ENCODE measurements at places on chromosomes 1 and 21. TPM values are rescaled to one million over a fixed set of nuclear protein-coding genes. Genes with fewer than 3 reads are reported as not detected.

DNA sequence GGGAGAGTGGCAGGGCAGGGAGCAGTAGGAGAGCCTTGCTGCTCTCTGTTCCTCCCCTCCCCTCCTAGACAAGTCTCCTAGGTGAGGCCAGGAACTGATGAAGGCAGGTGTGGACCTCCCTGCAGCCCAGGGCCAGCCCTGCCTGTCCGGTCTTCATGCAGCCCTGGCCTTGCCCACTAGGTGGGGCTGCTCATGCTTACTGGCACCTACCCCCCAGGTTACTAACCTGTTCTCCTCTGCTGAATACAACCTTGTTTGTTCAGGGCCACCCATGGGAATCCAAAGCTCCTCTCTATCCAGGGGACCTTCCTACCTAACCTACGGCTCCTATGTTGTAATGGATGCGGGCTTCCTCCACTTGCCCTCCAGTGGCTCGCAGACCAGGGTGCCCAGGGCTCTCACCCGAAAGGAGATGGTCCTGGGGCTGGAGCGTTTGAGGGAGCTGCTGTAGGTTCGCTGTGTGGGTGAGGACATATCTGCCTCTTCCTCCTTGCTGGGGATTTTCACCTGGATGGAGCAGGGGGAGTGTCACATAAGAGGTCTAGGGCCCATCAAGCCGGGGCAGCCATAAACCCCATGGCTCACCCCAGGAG, 7.9 kb upstream of the TNNT2 start:
- H3K27ac ChIP-seq, result peak overlapping the region; percentile 97
- peaks cover 44% of the 10 kb centered on the region for H3K4me1 ChIP-seq
- H3K36me3 ChIP-seq, result peaks cover 4% of the 10 kb centered on the region
- H3K27me3 ChIP-seq, result no peaks in the 10 kb centered on the region

DNA sequence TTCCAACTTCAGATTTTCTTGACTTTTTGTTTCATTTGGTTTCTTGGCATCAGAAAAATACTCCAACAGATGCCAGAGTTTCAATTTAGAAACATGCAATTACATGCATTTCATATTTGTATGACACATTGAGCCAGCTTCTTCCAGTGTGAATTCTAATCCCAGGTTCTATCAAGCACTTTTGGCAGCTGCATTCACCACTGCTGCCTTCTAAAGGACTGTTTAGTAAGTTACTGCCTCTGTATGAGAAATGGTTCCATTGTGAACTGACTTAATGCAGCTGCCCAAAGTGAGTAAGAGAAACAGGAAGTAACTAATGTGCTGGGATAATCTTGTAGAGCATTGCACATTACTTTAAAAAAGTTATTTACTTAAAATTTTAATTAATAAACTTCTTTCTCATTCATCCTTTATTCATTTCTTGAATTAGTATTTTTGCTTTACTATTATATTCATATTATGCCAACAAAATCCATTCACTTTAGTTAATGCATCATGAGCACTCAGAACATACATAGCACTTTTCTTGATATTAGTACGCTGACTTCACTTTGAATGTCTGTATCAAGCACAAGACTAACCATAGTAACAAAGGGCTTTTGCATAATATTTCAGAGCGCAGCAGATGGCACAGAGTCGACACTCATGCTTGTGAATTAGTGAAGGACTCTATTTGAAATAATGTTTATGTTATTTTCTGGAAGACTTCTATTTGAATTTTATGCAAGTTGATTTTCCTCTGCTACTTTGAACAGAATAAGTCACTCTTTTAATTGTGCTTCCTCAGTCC, 9.8 kb downstream of the RGS18 start:
- peaks cover 2% of the 10 kb centered on the region for H3K36me3 ChIP-seq
- H3K4me3 ChIP-seq, result no peak overlapping the region
- H3K27me3 ChIP-seq, result no peaks in the 10 kb centered on the region
- peaks cover 2% of the 10 kb centered on the region for H3K4me1 ChIP-seq

GRCh38 chr1:240399381-240399780, 212.6 kb downstream of the GREM2 start:
- no peaks in the 10 kb centered on the region for H3K27me3 ChIP-seq
- H3K4me3 ChIP-seq, result no peak overlapping the region
- H3K27ac ChIP-seq, result no peak overlapping the region
- no peaks in the 10 kb centered on the region for H3K4me1 ChIP-seq

GRCh38 chr21:38206646-38207045, 50.1 kb upstream of the KCNJ15 start:
- H3K4me3 ChIP-seq, result no peak overlapping the region
- peaks cover 14% of the 10 kb centered on the region for H3K27me3 ChIP-seq
- no peaks in the 10 kb centered on the region for H3K4me1 ChIP-seq
- DNase-seq, result no peak
- no peak overlapping the region for H3K27ac ChIP-seq

DNA sequence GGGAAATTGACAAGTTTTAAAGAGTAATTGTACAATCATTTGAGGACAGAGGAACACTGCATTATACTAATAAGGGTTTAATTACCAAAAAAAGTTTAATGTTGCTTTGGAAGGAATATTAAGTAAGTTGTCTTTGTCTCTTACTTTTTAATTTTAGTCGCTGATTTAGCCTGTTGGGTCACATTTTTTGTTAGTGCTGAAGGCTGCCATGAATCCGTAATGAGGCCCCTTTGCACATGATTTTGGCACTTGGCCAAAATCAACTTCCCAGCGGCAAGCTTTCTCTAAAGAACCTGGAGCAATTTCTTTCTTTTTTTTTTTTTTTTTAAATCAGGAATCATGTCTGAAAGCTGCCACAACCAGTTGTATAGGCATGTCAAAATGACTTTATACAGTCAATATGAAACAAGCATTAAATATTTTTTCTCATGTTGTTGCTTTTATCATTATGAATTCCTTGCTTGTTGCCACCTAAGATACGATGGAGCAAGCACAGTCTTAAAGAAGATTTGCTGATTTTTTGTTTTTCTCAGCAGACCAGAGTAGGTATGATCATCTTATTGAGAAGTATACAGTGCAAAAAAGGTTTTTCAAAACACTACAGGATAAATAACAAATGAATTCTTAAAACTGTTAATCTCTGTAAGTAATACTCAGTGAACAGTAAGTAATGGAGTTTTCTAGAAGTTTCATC, 690.4 kb downstream of the USP25 start:
- peaks cover 50% of the 10 kb centered on the region for H3K4me1 ChIP-seq
- H3K27ac ChIP-seq, result peak overlapping the region; percentile 91
- no peaks in the 10 kb centered on the region for H3K36me3 ChIP-seq
- DNase-seq, result peak; percentile 46

DNA sequence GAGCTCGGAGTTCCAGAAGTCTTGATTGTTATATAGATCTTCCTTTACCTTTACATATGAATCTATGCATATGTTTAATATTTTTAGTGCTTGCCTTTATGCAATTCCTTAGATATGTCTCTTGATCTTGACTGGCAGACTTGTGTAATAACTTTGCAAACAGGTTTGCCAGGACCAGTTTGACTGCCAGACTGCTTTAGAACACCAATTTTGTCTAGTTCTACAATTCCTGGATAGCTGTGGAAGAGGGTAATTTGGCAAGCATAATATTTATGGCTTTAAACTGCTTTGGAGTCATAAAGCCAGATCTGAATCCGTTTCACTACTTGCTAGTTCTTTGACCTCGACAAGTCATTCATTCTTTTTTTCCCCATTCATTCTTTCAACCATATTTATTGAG, 250.0 kb downstream of the FAF1 start:
- no peak for DNase-seq
- H3K36me3 ChIP-seq, result no peaks in the 10 kb centered on the region
- no peaks in the 10 kb centered on the region for H3K27me3 ChIP-seq
- H3K27ac ChIP-seq, result no peak overlapping the region
- no peak overlapping the region for H3K4me3 ChIP-seq

DNA sequence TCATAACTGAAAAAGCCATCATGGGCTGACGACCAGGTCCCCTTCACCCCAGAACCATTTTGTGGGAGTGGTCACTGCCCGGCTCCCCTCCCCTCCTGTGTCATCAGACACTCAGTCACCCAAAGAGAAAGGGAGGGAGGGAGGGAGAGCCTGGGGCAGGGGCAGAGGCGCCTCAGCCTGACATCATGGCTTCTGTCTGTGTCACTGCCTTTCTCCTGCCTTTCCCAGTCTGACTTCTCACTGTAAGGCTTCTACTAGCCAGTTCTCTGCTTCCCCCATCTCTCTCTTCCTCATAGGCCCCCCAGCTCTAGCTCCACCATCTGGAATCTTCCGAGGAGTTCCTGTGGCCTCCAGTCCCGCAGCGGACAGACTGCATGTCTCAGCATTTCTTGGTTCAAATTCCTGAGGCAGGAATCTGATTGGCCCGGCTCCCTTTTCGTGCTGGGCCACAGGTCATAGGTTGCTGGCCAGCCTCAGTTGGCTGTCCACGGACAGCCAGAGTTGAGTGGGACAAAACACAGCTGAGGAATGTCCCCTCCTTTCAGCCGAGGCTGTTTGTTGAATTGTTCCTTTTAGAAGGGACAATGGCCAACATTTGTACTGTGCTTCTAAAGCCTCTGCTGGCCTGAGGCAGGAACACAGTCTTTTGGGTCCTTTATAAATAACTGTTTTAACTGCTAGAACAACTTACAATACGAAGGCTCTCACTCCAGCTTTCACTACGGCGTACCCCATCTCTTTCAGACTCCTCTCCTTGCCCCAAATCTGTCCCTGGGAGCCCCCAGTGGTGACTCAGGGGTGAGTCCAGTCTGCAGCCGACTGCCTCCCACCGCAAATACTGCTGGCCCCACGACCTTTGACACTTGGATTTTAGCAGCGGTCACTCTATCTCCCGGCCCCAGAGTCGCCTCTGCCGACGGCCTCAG, 18.7 kb upstream of the KANK4 start:
- H3K27ac ChIP-seq, result peak overlapping the region; percentile 95
- H3K36me3 ChIP-seq, result no peaks in the 10 kb centered on the region
- H3K27me3 ChIP-seq, result no peaks in the 10 kb centered on the region
- no peak overlapping the region for H3K4me3 ChIP-seq

DNA sequence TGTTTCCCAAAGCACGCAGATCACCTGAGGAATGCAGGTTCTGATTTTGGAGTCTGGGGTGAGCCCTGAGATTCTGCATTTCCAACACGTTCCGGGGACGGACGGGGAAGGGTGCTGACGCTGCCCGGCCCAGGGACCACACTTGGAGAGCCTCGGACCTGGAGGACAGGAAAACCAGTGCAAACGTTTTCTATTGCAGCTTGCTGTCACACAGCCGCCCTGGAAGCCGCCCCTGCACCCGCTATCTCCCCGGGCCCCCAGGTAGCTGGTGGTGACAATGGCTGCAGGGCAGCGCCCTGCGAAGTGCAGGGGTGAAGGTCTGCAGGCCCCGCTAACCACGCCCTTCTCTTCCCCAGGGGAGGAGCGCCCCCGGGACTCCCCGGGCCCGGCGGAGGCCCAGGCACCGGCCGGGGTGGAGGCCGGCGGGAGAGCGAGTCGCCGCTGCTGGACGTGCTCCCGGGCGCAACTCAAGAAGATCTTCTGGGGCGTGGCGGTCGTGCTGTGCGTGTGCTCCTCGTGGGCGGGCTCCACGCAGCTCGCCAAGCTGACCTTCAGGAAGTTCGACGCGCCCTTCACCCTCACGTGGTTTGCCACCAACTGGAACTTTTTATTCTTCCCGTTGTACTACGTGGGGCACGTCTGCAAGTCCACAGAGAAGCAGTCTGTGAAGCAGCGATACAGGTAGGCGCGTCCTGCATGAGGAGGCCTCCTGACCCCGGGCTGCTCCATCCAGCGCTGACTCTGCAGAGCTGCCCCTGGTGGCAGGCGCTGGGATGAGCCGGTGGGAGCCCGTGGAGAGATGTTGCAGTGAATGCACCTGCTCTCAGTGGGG, 142.0 kb upstream of the COA6 start:
- H3K36me3 ChIP-seq, result no peaks in the 10 kb centered on the region
- DNase-seq, result no peak
- no peak overlapping the region for H3K27ac ChIP-seq

DNA sequence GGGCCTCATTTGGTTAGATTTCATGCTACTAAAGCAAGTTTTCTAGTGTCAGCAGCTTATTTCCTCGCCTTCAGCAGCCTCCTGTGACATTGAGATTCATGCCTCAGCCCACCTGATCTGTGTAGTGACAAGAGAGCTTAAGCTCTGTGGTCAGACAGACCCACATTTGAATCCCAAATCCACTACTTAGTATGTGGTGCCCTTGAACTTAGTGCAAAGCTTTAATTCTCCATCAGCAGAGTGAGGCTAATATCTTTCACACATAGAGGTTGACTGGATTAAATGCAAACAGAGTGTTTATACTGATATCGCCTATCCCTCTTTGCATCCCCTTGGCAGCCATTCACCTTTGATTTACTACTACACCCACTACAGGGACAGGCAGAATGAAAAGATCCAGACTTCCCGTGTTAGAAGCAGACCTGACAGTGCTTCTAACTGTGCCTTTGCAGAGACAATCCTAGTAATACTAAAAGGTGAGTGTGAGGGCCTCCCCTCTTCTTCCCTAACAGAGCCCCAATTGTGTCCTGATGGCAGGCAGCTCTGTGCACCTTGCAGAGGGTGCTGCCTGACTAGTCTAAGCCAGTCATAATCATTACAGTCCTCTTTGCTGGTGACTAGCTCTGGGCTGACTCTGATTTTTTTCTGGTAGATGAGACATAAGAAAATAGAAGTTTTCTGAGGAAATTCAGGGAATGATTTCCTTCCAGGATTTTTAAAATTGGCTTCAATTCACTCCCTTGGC, 264.0 kb downstream of the CTH start:
- no peak for DNase-seq
- no peak overlapping the region for H3K4me3 ChIP-seq
- peaks cover 1% of the 10 kb centered on the region for H3K27me3 ChIP-seq

DNA sequence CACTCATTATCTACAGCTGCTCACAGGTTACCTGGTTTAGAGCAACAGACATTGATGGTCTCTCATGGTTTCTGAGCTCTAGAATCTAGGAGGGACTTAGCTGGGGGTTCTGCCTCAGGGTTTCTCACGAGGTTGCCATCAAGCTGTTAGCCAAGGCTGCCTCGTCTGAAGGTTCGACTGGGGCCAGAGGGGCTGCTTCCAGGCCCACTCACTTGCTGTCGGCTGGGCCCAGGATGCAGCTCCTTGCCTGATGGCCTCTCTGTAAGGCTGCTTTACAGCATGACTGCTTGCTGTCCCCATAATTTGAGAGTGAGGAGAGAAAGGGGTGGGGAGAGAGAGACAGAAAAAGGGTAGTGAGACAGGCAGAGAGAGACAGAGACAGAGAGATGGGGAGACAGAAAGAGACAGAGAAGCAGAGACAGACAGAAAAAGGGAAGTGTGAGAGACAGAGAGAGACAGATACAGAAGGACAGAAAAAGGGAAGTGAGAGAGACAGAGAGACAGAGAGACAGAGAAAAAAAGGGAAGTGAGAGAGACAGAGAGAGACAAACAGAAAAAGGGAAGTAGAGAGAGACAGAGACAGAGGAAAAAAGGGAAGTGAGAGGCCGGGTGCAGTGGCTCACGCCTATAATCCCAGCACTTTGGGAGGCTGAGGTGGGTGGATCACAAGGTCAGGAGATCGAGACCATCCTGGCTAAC, 106.8 kb upstream of the C1orf174 start:
- peaks cover 8% of the 10 kb centered on the region for H3K27me3 ChIP-seq
- no peak for DNase-seq
- H3K4me1 ChIP-seq, result no peaks in the 10 kb centered on the region
- H3K27ac ChIP-seq, result no peak overlapping the region
- H3K36me3 ChIP-seq, result no peaks in the 10 kb centered on the region
- H3K4me3 ChIP-seq, result no peak overlapping the region

ENSA gene
- 115 TPM for total RNA-seq

NUAK2 gene
- 5.7 TPM for total RNA-seq

S100A12 gene
- not detected for total RNA-seq

THEM4 gene
- total RNA-seq, result 24.3 TPM

FMO5 gene
- total RNA-seq, result 0.97 TPM

INKA2 gene
- total RNA-seq, result 0.89 TPM

All from mesothelial cell of epicardium (in vitro differentiated cells).